ENCODE measurements at places on chromosomes 5 and 9.

GRCh38 chr5:137741718-137742117 is 5.8 kb upstream of the KLHL3 start:
- no peak for DNase-seq

GRCh38 chr9:15238646-15239045 is 68.4 kb downstream of the TTC39B start:
- DNase-seq = no peak

GRCh38 chr5:20029266-20029665 is 41.3 kb upstream of the CDH18 start:
- no peak for DNase-seq

- no peak for DNase-seq
Measured at GRCh38 chr9:16315720-16316119, 554.8 kb downstream of the BNC2 start.

- DNase-seq = no peak
Measured at GRCh38 chr5:177483994-177484901, 10.8 kb upstream of the DBN1 start.

Measured in GM13976 (cell line).